ENCODE measurements at places on chromosomes 7 and 10.

GRCh38 chr7:9600974-9601373 lies 1167.6 kb downstream of the NXPH1 start:
- DNase-seq, result no peak

DNA sequence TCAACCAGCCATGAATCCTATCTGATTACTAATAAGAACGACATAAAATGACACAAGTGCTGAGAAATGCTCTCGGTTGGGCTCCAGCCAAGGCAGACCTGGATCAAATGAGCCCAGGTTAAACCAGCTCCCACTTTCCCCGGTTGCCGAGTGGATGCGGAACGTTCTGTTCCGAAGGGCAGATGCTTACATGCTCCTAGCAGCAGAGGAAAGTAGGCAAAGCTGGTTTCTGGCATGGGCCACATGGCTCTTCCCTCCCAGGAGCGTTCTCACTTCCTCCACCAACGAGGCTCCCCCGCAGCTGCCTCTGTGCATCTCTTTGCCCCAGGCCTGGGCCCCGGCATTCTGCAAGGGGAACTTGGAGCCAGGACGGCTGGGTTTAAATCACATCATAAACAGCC lies 61.8 kb upstream of the SDK1 start:
- DNase-seq, result no peak

DNA sequence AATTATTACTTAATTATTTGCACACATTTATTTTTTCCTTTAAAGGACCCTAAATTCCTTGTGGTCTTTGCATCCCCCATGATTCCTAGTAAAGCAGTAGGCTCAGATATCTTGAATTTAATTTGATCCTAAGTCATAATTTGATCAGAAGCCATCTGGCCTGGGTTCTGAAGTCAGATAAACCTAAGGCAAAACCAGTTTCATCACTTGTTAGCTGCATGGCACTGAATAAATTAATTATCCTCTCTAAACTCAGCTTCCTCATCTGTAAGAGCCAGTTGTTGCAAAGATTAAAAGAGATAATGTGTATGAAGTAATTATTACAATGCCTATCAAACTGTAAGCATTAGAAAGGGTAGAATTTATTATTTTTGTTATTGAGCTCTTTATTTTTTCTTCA lies 293.1 kb downstream of the GRM8 start:
- DNase-seq, result no peak

DNA sequence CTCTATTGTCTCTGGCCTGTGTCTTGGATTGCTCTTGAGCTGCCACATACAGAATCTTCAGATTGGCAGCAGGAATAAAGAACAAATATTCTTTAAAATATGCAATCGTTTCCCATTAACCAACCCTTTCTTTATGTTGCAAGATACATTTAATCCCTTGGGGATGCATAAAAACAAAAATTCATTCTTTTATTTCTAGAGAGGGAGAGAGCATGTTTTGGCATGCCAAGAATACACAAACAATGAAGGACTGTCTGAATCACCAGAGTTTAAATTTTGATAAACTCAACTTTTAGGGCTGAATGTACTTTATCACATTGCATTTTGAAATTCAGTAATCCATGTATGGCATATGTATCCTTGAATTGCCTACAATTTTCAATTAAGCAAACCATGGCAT lies 154.3 kb upstream of the SEMA3D start:
- no peak for DNase-seq

- no peak for DNase-seq
Measured at GRCh38 chr10:75033399-75034130, 77.9 kb upstream of the SAMD8 start.

DNA sequence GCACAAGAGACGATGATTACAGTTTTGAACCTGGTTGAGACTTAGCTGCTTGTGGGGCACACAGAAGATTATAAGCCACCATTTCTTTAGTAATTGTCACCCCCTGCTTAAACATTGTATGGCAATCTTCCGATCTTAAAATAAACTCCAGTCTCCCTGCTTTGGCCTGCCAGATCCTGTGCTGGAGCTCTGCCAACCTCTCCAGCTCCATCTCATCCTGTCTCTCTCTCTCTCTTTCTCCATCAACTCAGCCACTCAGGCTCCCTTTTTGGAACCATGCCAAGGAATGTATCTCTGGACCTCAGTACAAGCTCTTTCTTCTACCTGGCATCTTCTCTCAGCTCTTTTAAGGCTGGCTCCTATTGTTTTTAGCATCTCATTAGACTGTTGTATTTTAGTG lies 1053.2 kb downstream of the REEP3 start:
- no peak for DNase-seq
